Esophagus (tissue), 2 donors: ENCODE measurements at places on chromosomes 5 and 9. TPM values are rescaled to one million over a fixed set of nuclear protein-coding genes. Genes with fewer than 3 reads are reported as not detected.

NOL8 gene
- 20.5 TPM for polyA plus RNA-seq

C1QTNF2 gene
- polyA plus RNA-seq = 0.69 TPM

PAIP2 gene
- 37.4 TPM for polyA plus RNA-seq

CCNO gene
- 2.0 TPM for polyA plus RNA-seq

OTP gene
- polyA plus RNA-seq = not detected

ARL14EPL gene
- polyA plus RNA-seq = not detected

JMY gene
- 2.3 TPM for polyA plus RNA-seq

FOXD4L4 gene
- polyA plus RNA-seq = 0.02 TPM
